ENCODE measurements at places on chromosomes 1 and 21. TPM values are rescaled to one million over a fixed set of nuclear protein-coding genes. Genes with fewer than 3 reads are reported as not detected.

The VCAM1 gene
- 10.4 TPM for total RNA-seq

- DNase-seq, result no peak
Observed at GRCh38 chr1:164183854-164184635, 374.9 kb upstream of the PBX1 start.

- DNase-seq, result peak; percentile 58
Observed at GRCh38 chr1:245045087-245045881, 109.5 kb upstream of the KIF26B start.

The DMRTA2 gene
- not detected for total RNA-seq

The LORICRIN gene
- not detected for total RNA-seq

- no peak for DNase-seq
Observed at GRCh38 chr1:80218112-80218511, 1211.6 kb upstream of the ADGRL4 start.

DNA sequence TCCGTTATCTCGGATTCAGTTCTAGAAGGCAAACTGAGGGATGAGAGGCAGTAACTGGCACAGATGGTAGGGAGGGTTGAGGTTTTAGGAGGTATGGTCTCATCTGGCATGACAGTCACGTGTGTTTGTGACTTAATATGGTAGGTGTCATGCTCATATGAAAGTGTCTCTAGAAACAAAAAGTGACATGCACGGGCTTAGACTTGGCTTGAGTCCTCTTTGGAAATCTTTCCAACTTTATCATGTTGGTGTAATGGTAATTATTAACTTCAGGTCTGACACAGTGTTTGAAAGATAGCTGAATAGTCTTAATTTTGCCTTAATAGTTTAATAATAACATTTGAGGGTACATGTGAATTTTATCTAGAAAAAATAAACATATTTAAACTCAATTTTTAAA lies 218.1 kb downstream of the FMN2 start:
- DNase-seq, result no peak

- DNase-seq, result no peak
Observed at GRCh38 chr1:17498214-17498613, 41.3 kb upstream of the ARHGEF10L start.

The RCSD1 gene
- total RNA-seq, result 29.0 TPM

- no peak for DNase-seq
Observed at GRCh38 chr1:164780863-164781262, 221.9 kb downstream of the PBX1 start.

The POLR3C gene
- 50.3 TPM for total RNA-seq

- no peak for DNase-seq
Observed at GRCh38 chr1:53430779-53431178, 28.4 kb upstream of the DMRTB1 start.

DNA sequence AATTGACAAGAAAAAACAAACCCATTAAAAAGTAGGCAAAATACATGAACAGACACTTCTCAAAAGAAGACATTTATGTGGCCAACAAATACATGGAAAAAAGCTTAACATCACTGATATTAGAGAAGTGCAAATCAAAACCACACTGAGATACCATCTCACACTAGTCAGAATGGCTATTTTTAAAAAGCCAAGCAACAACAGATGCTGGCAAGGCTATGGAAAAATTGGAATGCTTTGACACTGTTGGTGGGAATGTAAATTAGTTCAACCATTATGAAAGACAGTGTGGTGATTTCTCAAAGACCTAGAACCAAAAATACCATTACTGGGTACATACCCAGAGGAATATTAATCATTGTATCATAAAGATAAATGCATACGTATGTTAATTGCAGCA lies 641.1 kb upstream of the B3GALT2 start:
- no peak for DNase-seq

GRCh38 chr1:218315638-218316037 lies 29.5 kb upstream of the TGFB2 start:
- no peak for DNase-seq

- no peak for DNase-seq
Observed at GRCh38 chr21:44012474-44013379, 618 bp downstream of the TRAPPC10 start.

- no peak for DNase-seq
Observed at GRCh38 chr1:1971017-1971416, 32.6 kb downstream of the CFAP74 start.

GRCh38 chr1:186948535-186948934 lies 119.8 kb downstream of the PLA2G4A start:
- no peak for DNase-seq

DNA sequence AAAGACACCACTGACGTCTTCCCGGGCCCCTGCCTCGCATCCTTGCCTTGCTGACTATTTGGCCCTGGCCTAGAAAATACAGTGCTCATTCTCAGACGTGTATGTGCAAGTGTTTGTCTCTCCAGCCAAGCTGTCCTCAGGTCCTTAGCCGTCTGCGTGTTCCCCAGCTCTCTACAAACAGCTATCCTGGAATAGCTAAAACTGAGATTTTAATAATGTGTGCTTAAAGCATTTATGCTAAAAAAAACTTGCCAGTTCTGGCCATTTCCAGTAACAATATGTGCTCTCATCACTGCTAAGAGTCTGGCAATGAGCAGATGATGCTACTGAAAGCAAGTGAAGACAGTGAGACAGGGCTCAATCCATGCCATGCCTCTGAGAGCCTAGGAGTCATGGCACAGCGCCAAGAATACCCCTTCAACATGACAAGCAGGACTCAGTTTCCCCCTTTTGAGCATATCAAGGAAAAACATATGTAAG lies 55.7 kb downstream of the IRF2BP2 start:
- peak; percentile 36 for DNase-seq

DNA sequence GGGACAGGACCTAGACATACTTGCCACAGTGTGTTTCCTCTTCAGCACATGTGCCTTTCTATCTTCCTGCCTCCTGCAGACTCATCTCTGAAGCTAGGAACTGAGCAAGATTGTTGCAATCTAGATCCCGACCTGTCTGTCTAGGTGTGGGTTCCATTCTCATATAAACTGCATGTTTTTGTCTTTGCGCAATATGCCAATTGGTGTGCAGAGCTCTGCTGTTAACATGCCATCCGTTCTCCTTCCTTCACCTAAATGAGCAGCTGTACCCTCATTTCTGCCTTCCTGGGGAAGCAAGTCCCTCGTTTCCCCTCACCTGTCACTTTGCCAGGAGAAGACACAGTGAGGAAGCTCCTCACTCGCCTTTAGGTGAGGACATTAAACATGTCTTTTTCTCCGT lies 55.5 kb downstream of the SLC35F3 start:
- DNase-seq, result no peak

The MRPL24 gene
- total RNA-seq, result 36.6 TPM

DNA sequence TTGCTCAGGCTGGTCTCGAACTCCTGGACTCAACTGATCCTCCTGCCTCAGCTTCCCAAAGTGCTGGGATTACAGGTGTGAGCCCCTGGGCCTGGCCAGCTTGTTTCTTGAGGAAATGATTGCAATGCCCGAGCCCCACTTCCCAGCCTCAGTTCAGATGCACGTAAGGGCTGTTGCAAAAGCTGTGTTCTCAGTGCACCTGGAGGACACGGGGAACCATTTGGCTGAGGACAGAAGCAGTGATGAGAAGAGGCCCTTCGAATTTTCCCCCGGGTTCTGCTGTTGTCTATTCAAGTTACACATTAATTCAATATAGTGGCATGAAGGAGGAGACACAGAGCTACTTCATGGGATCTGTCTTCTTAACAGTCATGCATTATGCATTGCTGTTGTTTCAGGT lies 78.8 kb upstream of the WDR26 start:
- DNase-seq, result no peak

GRCh38 chr1:20367116-20367585 lies 76.5 kb downstream of the VWA5B1 start:
- no peak for DNase-seq

- DNase-seq, result no peak
Observed at GRCh38 chr21:36757196-36757595, 58.3 kb downstream of the SIM2 start.

DNA sequence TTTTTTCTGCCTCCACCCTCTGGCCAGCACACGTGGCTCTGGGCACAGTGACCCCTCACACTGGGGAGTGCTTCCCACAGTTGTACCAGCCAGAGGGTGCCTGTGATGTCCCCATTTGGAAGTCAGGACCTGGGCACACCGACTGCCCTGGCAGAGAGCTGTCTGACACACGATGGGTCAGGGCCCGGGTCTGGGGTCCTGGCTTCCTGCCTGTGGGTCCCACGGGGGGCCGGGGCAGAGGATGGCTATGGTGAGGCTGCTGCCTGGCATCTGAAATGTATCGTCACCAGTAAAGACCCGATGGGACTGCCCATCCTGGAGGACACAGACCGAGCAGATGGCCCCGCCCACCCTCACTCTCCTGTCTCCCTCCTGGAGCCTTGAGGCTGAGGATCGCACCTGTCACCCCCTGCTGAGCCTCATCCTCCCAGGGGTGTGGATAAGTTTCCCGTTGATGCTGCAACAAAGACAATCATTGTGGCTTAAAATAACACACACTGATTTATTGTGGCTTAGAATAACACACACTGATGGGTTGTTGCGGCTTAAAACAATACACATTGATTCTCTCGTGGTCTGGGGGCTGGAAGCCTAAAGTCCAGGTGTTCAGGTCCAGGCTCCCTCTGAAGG lies 88.8 kb upstream of the TTC34 start:
- no peak for DNase-seq

DNA sequence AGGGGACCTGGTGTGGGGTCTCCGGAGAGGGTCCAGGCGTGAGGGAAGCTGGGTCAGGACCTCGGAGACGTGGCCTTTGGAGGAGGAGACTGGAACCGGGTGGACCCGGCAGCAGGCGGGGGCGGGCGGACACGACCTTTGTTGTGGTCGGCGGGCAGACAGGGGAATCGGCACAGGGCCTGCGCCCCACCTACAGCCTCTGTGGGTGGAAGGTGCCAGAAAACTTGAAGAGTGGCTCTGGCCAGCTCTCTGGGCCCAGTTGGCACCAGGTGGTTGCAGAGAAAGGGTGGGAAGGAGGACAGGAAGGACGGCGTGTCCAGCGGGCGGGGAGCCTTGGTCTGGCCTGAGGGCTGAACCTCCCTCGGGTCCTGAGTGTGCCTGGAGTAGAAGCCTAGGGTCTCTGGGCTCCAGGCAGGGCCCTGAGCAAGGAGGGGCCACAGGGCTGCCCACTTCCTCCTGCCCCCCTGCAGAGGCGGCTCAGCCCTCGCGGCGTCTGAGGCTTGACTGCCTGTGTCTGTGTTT lies 7.7 kb upstream of the TTLL10 start:
- no peak for DNase-seq

GRCh38 chr1:20785907-20786252 lies 1.2 kb downstream of the HP1BP3 start:
- DNase-seq, result no peak

The SNIP1 gene
- total RNA-seq, result 22.7 TPM

DNA sequence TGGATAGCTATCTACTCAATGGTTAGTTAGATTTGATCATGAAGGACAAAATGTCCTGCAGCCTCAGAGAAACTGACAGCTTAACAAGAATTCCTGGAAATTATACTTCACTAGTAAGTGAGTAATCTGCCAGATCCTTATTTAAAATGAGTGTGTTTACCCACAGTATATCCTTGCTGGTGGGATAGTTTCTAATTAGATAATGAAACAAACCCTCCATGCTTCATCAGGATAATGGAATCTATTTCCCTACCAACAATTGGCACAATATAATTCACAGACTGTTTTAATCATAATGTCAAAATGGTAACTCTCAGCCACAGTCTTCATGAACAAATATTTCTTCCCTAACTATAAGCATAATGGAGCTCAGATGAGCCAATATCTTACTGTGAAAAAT lies 239.4 kb upstream of the ST6GALNAC5 start:
- no peak for DNase-seq

- no peak for DNase-seq
Observed at GRCh38 chr21:35195232-35195631, 146.1 kb upstream of the RUNX1 start.

The ITLN1 gene
- 0.96 TPM for total RNA-seq

DNA sequence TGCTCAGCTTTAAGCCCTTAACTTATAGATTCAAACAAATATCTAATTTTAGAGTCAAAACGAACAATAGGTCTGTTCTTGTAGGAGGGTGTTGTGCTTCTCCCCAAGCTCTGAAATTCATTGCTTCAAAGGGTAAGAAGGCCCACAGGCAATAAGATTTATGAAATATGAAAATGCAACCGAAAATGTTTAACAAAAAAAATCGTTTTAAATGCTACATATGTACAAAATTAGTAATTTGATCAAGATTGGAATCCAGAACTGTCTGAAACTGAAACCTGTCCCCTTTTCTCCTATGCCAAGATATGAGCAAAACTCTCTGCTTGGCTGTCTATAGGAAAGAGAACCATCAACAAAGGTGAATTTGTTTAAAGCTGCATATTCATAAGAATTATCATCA lies 534.3 kb downstream of the PLPP3 start:
- DNase-seq, result no peak

- no peak for DNase-seq
Observed at GRCh38 chr1:109658533-109659042, 2.7 kb downstream of the GSTM4 start.

The ACTN2 gene
- not detected for total RNA-seq

DNA sequence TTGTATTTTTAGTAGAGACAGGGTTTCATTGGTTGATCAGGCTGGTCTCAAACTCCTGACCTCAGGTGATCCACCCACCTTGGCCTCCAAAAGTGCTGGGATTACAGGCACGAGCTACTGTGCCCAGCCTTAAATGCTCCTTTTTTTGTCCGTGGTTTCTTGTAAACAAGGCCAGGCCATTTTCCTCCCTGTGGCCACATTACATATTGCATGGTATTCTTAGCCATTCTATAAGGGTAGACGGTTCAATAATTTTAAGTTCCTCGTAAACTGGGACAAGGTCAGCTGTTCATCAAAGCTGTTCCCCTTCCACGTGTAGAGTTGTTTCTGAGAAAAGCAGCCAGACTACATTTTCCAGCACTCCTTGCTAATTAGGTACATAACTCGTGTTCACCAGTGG lies 10.3 kb upstream of the LUZP1 start:
- no peak for DNase-seq

The MAEL gene
- total RNA-seq, result not detected

DNA sequence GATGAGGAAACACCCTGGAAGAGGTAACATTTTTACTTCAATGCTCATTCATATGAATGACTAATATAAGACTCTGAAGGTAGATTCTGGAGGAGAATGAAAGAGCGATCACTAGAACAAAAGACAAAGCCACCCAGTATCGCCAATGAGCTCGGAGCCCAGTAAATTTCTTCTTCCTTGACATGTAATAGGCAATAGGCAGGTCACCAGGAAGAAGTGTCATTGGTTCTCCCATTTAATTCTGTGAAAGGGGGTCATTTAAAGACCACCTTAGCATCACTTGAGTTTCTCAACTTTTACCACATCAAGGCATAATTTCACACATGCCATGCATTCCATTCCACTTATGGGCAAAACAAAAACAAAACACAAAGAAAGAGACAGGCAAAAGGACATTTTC lies 7.9 kb downstream of the TNFSF18 start:
- no peak for DNase-seq

The LRRC53 gene
- total RNA-seq, result not detected

Data from breast epithelium (tissue), 4 donors.